Activated naive CD4-positive, alpha-beta T cell treated with anti-CD3 and anti-CD28 coated beads for 36 hours (primary cell): ENCODE measurements at places on chromosomes 11 and 22. TPM values are rescaled to one million over a fixed set of nuclear protein-coding genes. Genes with fewer than 3 reads are reported as not detected.

DNA sequence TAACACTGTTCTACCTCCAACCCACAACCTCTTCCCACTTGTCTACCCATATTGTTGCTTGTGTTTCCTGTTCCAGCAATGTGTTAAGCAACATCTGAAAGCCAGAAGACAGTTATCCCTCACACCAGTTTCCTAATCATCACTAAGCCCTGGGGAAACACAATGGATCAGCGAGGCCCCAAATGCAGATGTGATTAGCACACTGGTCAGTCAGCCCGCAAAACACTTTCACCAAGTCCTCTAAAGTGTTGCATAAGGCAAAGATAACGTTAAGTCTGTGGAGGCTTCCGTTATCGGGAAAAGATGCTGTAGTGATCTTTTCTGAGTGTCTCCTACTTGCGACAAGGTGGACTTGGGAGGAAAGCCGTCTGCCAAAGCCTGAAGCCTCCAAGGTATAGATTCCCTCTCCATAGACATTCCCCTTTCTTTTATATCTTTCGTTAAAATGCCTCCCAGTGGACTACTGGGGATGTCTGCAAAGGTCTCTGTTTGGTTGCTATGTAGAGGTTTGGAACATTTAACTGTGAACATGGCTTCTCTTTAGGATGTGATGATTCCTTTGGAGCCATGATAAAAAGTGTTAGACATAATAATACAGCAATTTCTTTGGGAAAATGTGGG lies at the start of gene MS4A3:
Gene MS4A3 (plus strand): TSS at position 317 of the 621 bp plus-strand sequence. CDS start 4,496 bp downstream, outside the sequence.
- no peak for DNase-seq

- DNase-seq, result no peak
Observed at GRCh38 chr11:85590848-85591483, 36.2 kb downstream of the DLG2 start.

GRCh38 chr11:72430741-72431570 lies 3.4 kb downstream of the CLPB start:
- DNase-seq, result peak; percentile 49

GRCh38 chr11:59012398-59013265 lies 73.3 kb downstream of the GLYATL1 start:
- no peak for DNase-seq

GRCh38 chr11:9158898-9159391 lies 67.5 kb upstream of the SCUBE2 start:
- no peak for DNase-seq

DNA sequence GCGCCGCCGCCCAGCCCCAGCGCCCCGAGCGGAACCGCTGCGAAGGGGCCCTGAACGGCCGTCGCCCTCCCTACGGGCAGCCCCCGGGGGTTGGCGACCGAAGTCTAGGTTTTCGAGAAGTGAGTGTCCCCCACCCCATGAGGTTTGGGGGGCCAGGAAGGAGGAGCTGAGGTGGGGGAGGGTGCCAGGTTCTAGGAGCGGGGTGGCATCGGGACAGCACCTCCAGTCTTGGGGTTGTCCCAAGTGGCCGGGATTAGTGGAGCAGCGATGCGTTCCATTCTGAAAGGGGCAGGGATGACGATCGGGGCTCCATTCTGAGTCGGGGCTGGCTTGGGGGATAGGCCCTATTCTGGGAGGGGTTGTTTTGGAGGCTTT lies 408 bp downstream of the PPP2R5B start:
- DNase-seq, result peak; percentile 57

TEF gene
- 1.7 TPM for total RNA-seq

MISFA gene
- 1.0 TPM for total RNA-seq

NPTXR gene
- total RNA-seq, result 1.4 TPM
